ENCODE measurements at places on chromosomes 7 and 10.

DNA sequence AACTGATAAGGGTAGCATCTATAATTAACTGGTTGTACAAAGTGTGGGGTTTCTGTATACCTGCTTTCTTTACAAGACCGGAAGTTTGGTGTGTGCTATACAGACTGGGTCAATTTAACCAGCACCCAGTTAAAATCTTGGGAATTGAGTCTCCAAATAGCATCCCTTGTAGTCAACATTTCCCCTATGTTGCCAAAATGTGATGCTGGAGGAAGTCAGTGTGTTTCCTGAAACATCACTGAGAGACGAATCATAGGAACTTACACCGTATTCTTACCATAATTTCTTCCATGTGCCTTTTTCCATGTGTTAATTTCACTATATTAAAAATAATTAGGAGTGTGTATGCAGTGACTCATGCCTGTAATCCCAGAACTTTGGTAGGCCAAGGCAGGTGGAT lies 1.7 kb downstream of the AKR1C4 start:
- no peak for DNase-seq

- no peak for DNase-seq
Observed at GRCh38 chr7:137084607-137085380, 216.3 kb downstream of the CHRM2 start.

DNA sequence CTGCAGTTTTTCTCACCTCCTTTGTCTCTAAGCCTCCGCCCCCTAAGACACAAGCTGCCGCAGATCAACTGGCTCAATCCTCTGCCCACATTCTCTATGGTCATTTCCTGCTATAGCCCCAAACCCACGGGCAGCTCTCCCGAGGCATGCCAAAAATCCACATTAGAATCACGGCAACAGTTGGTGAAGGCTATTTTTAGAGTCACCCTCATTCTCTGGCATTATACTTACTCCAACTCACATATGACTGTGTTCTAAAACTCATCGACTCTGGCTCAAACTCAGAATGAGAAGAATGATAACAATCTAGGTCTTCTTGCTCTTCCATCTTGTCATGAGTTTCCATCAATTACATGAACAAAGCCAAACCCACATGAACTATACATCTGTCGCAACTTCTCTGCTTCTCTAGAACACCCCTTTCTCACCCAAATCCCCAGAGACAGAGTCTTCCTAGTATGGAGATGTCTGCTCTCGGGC lies 10.9 kb upstream of the KIAA1549 start:
- DNase-seq, result no peak

- DNase-seq, result no peak
Observed at GRCh38 chr7:150852371-150852905, at the start of gene AOC1. AOC1 (plus strand) TSS chr7:150852517; CDS start chr7:150856471, 3,954 bp downstream.

DNA sequence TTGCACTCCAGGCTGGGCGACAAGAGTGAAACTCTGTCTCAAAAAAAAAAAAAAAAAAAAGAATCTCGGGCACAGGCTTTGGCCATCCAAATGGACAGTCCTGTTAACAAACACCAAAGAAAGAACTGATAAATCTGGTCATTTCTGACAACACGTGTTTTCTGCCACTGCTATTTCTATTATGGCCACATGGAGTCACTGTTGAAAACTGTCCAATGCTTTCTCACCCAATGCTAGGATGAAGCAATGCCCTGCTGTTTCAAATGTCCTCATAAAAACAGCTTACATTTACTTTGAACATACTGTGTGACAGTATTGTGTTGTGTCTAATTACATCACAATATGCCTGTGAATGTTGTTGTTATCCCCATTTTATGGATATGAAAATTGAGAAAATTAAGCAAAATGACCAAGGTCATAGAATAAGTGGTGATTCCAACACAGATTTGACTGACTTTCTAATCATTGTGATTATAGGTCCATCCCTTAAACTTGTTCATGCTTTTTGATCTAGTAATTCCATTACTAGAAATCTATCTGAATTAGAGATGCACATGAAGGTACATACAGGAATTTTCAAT lies 19.9 kb upstream of the MAP3K8 start:
- no peak for DNase-seq

GRCh38 chr10:124388476-124388822 lies 30.3 kb downstream of the OAT start:
- DNase-seq, result no peak

GRCh38 chr10:30637881-30638467 lies 8.4 kb upstream of the LYZL2 start:
- DNase-seq, result no peak

DNA sequence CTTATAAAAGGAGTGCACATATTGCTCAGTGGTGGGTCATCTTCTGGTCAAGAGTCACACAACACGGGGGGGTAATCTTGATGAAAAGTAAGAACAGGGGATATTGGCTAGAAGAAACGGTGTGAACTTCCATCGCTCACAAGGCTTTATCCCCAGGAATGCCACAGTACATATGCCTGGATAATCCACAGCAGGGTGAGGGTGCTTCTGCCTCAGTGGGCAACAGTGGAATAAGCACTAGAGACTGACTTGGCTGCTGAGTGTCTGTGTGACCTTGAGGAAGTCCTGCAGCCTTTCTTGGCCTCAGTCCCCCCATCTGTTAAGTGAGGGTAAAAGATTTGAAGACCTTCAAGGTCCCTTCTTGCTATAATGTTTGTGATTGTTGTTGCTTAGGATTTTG lies 44.9 kb upstream of the SHH start:
- DNase-seq, result no peak

DNA sequence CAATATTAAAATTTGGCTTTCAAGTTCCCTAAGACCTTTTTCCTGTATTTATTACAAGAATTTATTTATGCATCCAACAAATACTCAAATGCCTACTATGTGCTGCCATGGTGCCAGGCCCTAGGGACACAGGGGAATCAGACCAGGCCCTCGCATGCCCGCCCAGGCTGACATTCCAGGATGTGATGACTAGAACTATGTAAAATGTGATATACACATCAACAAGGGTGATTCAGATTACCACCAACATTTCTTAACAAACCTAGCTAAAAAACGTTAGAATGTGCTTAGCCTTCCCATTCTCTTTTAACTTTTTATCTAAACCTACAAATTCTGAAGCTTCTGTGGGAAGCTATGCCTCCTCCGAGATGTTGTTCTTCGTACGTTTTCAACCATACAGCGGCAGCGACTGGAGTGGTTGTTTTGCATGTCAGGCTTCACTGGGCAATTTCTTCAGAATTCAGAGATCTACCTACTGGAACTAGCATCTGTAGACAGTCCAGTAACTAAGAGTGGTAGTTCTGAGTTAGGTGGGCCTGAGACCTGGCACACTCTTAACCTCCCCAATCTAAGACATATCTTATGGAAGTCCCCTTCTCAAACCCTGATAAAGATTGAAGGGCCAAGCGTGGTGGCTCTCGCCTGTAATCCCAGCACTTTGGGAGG lies 22.1 kb downstream of the GNA12 start:
- DNase-seq, result no peak

- DNase-seq, result no peak
Observed at GRCh38 chr10:38093816-38094157, 350 bp upstream of the ZNF37A start.

GRCh38 chr7:148262721-148263229 lies 327.8 kb upstream of the C7orf33 start:
- peak; percentile 47 for DNase-seq

DNA sequence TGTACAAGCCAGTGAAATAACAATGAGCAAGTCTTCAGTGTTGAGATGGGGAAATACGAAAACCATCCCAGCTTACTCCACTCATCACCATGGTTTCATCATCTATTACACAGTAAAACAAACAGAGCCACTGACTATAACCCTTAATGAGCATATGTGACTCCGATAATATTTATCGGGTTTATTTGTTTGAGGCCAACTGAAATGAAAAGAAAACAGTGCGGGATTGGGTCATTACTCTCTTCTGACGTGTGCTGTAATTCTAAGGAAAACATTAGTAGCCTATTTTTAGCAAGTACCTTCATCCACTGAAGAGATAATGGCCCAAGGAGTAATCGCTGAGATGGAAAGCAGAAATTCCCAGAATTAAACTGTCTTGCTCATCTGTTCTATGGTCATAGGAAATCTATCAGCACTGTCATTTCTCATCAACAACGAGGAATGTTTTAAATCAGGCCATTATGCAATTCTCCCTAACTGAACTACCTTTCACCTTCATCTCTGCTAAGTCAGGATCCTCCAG lies 716.5 kb downstream of the INHBA start:
- no peak for DNase-seq

- no peak for DNase-seq
Observed at GRCh38 chr7:148699782-148700629, 1.3 kb downstream of the CUL1 start.

- DNase-seq, result no peak
Observed at GRCh38 chr7:2602406-2603043, 29.3 kb upstream of the TTYH3 start.

- no peak for DNase-seq
Observed at GRCh38 chr7:54343511-54343910, 198.7 kb upstream of the VSTM2A start.

DNA sequence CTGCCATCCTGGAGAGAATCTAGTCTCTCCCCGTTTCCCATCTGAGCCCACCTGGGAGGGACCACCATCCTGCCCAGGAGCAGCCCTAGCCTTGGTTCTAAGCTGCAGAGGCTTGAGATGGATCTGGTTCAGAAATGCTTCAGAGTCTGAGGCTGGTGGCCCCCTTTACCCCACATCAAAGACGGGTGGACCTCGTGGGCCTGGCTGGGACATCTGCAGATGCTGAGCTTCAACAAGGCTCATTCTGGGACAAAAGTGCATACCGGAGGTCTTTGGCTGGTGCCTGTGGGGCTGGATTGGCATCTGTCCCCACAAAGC lies 4.9 kb upstream of the IRF5 start:
- DNase-seq, result no peak

GRCh38 chr7:94394109-94394436 lies 622 bp upstream of the COL1A2 start:
- DNase-seq, result no peak

- DNase-seq, result no peak
Observed at GRCh38 chr7:28360739-28361138, 51.6 kb upstream of the CREB5 start.

GRCh38 chr7:23242321-23242720 lies 4.3 kb upstream of the GPNMB start:
- no peak for DNase-seq

GRCh38 chr10:49830016-49830415 lies 67.9 kb upstream of the OGDHL start:
- DNase-seq, result no peak

DNA sequence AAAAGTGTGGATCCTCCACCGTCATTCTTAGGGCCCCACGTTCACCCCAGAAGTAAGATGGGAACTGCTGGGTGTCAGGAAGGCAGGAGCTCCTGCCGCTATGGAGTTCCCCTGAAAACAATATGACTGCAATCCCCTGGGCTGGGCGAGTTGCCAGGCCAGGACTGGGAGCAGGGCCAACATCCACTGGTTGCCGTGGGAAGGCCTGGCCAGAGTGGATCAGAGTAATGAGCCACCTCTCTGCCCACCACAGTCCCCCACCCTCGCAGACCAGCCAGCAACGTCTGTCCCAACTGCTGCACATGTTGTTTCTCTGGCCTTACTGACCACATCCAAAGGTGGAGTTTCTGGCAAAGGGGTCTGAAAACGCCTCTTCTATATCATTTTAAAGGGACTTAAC lies 86.6 kb downstream of the STRA8 start:
- no peak for DNase-seq

- DNase-seq, result no peak
Observed at GRCh38 chr7:84042110-84042539, 152.5 kb downstream of the SEMA3A start.

DNA sequence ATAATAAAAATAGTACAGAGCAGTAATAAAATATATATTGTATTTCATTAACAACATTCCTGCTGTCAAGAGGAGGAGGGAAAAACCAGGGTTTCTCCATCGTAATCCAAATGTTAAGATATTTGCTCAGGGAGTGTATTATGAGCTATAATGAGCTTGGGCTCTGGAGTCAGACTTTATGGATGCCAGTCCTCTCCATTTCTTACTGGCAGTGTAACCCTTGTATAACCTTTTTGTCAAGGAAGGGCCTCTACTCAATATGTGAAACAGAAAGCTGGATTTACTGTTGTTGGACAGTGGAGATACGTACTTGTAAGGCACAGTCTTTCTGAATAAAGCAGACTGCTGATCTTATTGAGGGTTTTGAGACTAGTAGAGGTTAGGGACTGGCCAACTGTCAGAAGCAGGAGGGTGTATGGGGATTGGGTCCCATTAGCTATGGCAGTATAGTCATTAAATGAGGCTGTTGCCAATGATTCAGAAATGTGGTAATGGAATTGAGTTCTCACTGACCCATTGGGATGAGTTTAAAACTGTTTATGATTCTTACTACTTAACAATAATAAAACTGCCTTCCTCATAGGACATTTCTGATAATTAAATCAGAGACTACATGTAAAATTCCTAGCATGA lies 56.5 kb downstream of the ZNF277 start:
- DNase-seq, result no peak

DNA sequence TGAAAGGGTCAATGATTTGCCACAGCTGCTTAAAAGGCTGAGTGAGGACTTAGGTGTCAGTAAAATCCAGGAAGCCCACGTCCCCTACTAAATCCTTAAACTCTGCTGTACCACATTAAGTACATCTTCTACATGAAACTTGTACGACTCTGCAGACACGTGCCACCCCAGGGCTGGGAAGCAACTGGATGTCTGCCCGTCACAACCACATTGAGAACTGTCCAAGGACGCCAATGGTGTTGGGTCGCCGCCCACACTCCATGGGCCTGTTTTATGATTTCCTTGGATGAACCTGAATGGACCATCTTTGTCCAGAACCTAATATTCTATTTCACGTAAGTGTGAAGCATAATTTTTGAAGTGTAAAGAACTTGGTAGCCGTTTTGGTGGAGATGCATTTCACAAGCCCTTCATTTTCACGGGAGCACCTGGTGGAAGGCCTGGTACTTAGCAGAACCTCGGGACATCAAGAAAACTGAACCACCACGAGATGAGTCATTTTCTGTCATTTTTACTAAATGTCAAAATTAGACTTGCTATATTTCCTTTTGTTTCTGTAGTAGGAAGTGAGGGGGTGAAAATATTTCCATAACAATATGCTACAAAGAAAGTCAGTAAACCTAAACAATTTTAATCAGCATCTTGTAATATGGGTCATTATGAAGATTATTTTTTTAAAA lies 134.9 kb downstream of the SFMBT2 start:
- no peak for DNase-seq

GRCh38 chr7:1264345-1265280 lies 31.9 kb downstream of the UNCX start:
- DNase-seq, result no peak

GRCh38 chr10:6038071-6038631 lies 24.0 kb downstream of the IL2RA start:
- DNase-seq, result no peak
